ENCODE measurements at places on chromosomes 12 and 14.

DNA sequence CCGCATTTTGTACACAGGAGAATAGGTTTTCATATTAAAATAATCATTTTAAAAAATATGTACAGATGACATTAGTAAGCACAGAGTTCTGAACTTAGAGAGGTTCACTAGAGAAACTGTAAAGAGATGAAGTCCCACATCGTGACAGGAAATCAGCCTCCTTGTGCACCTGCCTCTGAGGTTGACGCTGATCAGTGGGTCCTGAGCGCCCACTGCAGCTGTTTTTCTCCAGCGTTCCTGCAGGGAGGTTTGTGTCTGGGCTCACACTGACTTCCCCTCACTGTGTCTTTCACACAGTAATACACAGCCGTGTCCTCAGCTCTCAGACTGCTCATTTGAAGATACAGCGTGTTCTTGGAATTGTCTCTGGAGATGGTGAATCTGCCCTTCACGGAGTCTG is 561.5 kb downstream of the TMEM121 start:
- DNase-seq = no peak

GRCh38 chr12:50936821-50937530 is 15.4 kb upstream of the HIGD1C start:
- DNase-seq = no peak

DNA sequence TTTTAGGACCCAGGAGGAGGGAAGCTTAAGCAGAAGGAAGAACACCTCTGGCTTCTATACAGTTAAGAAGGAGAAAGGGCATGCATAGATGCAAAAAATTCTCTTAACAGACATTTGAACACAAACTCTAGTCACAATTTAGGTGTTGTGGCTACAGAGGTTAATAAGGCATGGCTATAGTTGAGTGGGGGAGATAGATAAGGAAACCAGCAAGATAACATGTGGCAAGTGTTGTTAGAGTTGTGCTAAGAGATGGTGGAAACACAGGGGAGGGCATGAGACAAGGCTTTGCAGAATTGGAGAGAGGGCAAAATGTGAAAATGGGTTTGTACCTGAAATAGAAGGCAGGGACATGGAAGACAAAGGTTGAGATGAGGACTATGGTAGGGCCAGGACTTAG is 88.9 kb downstream of the MSRB3 start:
- DNase-seq = no peak

GRCh38 chr12:99810718-99811593 is 163.4 kb downstream of the GARIN6 start:
- DNase-seq = peak; percentile 14

GRCh38 chr14:78982551-78982950 is 812.4 kb downstream of the NRXN3 start:
- no peak for DNase-seq

- DNase-seq = no peak
Observed at GRCh38 chr12:10191865-10192264, 13.0 kb downstream of the TMEM52B start.

DNA sequence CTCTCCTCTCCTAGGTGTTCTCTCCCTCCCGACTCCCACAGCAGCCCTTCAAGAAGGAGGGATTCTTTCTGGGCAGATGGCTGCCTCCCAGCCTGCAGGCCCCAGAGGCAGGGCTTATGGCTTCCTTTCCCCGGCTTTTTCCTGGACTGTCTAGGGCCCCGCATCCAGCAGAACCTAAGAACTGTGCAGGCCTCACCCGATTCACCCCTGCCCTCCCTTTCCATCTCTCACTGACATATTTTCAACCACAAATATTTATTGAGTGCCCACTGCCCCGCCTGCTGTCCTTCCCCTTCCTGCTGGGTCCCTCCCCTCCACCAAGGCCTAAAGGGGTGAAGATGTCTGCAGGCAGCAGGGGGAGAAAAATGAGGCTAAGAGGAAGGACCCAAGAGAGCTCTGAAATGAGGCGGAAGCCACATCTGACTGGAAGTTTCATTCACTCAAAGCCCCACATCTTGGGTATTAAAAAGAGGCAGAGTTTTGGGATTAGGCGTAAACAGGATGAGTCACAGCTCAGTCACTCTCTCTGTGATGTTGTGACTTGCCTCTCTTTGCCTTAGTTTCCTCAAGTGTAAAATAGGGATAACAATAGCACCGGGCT is 2.9 kb downstream of the SCNN1A start:
- no peak for DNase-seq

GRCh38 chr12:27333403-27334009 is 870 bp downstream of the BMAL2 start:
- DNase-seq = no peak

DNA sequence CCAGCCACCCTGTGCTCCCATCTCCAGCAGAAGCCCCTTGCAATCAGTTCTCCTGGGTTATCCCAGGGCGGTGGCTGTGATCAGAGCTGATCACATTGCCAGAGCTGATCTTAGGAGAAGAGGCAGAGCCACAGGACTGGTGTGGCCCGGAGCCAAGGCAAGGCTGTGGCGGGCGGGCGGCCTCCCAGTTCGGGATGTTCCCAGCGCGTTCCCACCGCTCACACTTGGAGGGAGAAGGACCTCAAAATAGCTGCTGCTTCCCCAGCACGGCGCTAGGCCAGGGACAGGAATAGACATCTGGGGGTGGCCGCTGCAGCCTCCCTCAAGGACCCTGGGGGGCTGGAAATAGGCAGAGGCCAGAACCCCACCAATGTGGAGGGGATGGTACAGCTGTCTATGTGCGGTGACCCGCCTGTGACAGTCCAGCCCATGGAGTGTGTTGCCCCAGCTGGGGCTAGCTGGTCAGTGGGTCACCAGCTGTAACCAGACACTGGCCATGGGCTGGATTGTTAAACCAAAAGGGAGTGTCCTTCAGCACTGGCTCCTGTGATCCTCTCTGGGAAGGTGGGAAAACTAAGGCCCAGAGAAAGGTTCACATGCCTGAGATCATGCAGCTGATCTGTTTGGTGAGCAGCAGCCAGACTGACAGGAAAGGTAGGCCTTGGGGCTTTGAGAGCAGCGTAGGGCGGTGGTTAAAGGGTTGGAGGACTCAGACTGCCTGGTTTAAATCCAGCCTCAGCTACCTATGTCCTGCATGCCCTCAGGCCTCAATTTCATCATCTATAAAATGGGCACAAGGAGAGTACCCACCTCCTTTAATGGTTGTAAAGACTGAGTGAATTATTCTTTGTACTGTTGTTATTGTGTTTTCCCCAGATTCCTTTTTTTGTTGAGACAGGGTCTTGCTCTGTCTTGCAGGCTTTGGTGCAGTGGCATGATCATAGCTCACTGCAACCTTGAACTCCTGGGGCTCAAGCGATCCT is 8.0 kb upstream of the POP5 start:
- DNase-seq = peak; percentile 44

- DNase-seq = no peak
Observed at GRCh38 chr12:9037431-9037830, 48.1 kb downstream of the KLRG1 start.

DNA sequence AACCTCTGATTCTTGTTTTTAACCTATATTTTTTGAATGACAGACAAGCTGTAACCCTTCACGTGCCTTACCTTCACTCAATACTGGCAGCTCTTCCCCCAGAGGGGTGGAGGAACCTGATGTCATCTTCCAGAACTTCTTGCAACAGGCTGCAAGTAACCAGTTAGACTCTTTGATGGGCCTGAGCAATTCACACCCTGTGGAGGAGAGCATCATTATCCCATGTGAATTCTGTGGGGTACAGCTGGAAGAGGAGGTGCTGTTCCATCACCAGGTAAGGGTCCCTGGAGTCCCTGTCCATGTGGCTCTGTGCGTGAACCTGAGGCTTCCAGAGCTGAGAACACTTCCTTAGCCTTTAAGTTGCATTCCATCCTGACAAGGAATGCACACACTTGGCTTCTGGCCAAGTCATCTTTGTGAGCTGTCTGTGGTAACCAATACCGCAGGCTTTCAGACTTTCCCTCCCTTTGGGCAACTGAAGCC is 22.7 kb downstream of the TRAFD1 start:
- DNase-seq = no peak

- no peak for DNase-seq
Observed at GRCh38 chr12:100234591-100235304, 32.1 kb downstream of the DEPDC4 start.

DNA sequence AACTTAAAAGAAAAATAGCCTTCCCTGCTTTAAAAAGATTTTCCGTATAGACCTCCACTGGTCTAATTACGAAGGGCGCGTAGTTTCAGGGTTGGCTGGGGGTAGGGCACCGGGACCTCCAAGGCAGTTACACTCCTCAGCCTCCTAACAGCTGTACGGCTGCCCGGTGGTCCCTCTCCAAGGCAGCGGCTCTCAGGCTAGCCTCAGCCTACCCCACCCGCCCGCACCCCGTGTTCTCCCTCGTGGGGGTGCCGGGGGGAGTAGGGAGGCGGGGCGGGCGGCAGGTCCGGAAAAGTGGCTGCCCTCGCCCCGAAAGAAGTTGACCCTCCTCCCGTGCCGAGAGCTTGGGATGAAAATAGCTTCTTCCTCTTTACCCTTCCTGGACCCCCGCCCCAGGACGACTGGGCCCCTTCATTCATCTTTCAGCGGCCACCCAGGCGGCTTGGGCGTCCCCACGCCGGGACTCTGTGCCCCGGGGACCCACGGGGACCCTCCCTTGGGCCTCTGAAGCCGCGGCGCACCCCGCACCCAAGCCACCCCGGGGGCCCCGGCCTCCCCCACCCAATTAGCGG is 991 bp upstream of the RCOR1 start:
- no peak for DNase-seq

DNA sequence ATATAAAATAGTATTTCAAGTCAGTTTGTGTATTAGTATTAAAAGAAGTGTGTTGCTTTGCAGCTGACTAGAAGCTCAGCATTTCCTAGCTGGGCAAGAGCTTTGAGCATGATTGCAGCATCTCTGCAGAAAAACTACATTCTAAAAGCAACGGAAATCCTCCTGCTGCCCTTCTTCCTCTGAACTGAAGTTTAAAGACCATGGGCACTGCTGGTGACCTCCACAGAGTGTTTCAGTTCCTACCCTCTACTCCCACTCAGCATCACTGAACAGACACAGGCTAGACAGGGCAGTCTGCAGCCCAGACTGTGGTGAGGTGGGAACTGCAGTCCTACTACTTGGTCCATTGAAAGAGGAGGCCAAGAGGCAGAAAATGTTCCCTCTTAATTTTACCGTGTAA is 59.0 kb downstream of the FAR2 start:
- peak; percentile 6 for DNase-seq

- DNase-seq = no peak
Observed at GRCh38 chr12:102564026-102564425, 83.7 kb upstream of the IGF1 start.
